ENCODE measurements at places on chromosomes 1 and 21.

- DNase-seq: no peak
Observed at GRCh38 chr1:29547300-29547699, 311.0 kb downstream of the PTPRU start.

DNA sequence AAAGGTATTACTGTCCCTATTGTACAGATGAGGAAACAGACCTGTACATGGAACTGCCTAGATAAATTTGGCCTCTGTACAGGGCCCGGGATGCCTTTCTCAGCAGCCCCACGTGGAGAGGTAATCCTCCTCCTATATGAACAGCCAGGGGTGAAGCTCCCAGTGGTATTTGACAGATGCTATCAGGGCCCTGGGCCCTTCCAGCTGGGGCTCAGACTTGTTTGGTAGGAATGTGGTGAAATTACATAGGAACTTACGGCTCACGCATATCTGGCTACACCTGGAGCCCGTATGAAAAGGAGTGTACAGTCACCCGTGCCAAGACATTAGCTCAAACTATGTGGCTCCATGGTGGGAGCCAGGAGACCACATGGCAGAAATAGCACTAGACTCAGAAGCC is 24.8 kb upstream of the TCEA3 start:
- no peak for DNase-seq

GRCh38 chr1:56806804-56807203 is 12.4 kb downstream of the FYB2 start:
- DNase-seq: no peak

GRCh38 chr21:34980423-34981115 is 68.5 kb downstream of the RUNX1 start:
- no peak for DNase-seq

- no peak for DNase-seq
Observed at GRCh38 chr1:89670163-89670562, 37.2 kb downstream of the LRRC8C start.

DNA sequence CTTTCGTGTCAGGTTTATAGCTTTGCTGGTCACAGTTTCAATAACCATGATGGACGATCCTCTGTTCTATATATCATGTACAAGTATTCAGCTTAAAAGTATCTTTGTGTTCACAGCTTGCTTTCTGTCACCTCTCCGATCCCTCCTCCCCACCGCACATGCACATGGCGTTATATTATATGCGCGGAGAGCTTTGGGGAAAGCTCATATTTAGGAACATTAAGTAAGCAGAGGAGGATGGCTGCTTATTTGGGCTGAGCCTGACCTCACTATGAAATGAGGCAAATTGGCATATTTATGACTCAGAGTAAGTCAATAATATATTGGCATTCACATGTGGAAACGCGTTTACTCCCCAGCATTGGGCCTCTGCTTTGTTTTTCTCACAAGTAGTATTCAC is 360.5 kb downstream of the HLX start:
- DNase-seq: no peak

DNA sequence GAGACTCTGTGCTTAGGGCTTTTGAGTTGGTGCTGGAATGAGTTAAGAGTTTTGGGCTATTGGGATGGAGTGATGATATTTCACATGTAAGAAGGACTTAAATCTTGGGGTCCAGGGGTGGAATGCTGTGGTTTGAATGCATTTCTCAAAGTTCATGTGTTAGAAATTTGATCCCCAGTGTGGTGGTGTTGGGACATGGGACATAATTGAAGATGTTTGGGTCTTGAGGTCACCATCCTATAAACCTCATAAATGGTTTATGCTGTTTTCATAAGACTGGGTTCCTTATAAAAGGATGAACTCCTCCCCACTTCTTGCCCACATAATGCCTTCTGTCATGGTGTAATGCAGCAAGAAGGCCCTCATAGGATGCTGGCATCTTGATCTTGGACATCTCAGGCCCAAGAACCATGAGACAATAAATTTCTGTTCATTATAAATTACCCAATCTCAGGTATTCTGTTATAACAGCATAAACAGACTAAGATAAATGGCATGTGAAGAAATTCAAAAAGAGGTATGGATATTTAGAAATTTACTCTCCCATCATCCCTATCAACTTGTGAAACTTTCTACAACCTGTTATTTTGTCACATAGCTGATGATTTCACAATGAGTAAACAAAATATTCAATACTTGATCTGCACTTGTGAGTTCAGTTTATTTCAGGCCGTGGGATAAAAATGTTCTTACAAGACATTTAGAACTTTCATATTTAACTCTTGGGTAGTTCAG is 48.0 kb upstream of the NEK7 start:
- no peak for DNase-seq
